Small intestine (tissue), 16 donors: ENCODE measurements at places on chromosomes 12 and 14. TPM values are rescaled to one million over a fixed set of nuclear protein-coding genes. Genes with fewer than 3 reads are reported as not detected.

KRT79 gene
- polyA plus RNA-seq = not detected

DNA sequence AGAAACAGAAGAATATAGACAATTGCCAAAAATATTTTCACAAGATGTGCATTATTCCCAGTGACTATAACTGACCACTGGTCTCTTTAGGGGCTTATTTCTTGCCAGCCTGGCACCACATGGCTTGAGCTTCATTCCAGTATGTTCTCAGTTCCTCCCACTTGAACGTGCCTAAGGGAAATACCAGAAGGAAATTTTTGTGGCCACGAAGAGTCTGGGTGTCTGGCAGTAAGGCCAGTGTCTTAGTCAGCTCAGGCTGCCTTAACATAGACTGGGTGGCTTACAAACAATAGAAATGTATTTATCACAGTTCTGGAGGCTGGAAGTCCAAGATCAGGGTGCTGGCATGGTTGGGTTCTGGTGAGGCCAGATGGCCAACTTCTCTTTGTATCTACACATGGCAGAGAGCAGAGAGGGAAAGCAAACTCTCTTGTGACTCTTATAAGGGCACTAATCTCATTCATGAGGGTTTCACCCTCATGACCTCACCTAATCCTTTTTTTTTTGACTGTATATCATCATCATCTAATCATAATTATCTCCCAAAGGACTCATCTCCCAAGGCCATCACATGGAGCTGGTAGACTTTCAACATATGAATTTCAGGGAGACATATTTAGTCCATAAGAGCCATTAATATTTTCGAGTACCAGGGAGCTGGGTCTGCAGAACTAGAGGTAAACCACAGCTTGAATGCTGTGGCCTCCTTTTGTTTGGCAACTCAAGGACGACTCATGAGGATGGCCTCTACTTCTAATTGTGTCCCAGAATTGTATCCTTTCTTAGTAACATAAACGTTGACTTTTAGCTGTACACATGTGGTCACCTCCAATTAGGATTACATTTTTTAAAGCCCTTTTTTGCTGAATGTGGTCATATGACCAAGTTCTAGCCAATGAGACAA lies 5.1 kb upstream of the SMOC1 start:
- no peak overlapping the region for H3K4me3 ChIP-seq
- H3K27ac ChIP-seq = no peak overlapping the region
- no peak for DNase-seq
- peaks cover 5% of the 10 kb centered on the region for H3K27me3 ChIP-seq
- no peaks in the 10 kb centered on the region for H3K4me1 ChIP-seq
- no peaks in the 10 kb centered on the region for H3K36me3 ChIP-seq

GRCh38 chr14:84250893-84251292 lies 1279.1 kb upstream of the FLRT2 start:
- DNase-seq = no peak
- H3K27me3 ChIP-seq = no peaks in the 10 kb centered on the region
- H3K4me1 ChIP-seq = no peaks in the 10 kb centered on the region
- H3K4me3 ChIP-seq = no peak overlapping the region
- H3K36me3 ChIP-seq = no peaks in the 10 kb centered on the region

DNA sequence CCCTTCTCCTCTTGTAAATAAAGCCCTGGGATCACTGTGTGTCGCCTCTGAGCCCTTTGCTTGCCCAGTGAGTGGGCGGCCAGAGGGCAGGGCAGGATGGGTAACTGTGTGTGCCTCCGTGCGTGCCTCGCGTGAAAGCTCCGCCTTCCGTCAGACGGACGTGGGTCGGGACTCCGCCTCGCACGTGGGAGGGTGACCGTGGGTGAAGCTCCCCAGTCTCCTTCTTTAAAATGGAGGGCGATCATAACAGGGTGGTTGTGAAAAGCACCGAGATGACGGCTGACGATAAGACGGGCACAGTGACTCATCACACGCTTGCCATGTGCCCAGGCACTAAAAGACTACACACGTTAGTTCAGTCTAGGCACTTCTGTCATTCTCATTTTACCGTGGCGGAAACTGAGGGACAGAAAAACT lies 9.2 kb downstream of the PHB2 start:
- H3K27ac ChIP-seq = peak overlapping the region; percentile 98
- peaks cover 39% of the 10 kb centered on the region for H3K4me1 ChIP-seq
- no peaks in the 10 kb centered on the region for H3K27me3 ChIP-seq

GRCh38 chr12:47762850-47763465 lies 4.3 kb upstream of the RAPGEF3 start:
- H3K4me1 ChIP-seq = no peaks in the 10 kb centered on the region
- H3K27ac ChIP-seq = no peak overlapping the region
- peaks cover 5% of the 10 kb centered on the region for H3K27me3 ChIP-seq
- H3K36me3 ChIP-seq = no peaks in the 10 kb centered on the region
- no peak overlapping the region for H3K4me3 ChIP-seq

- no peaks in the 10 kb centered on the region for H3K27me3 ChIP-seq
- no peak overlapping the region for H3K27ac ChIP-seq
- H3K4me1 ChIP-seq = no peaks in the 10 kb centered on the region
- H3K4me3 ChIP-seq = no peak overlapping the region
Measured at GRCh38 chr14:92939699-92940098, 16.7 kb downstream of the CHGA start.
